ENCODE measurements at places on chromosomes 1 and 21.

- no peak for DNase-seq
Measured at GRCh38 chr1:30839827-30840359, 68.7 kb downstream of the SDC3 start.

GRCh38 chr1:56967900-56968832 lies 2.4 kb upstream of the C8B start:
- no peak for DNase-seq

DNA sequence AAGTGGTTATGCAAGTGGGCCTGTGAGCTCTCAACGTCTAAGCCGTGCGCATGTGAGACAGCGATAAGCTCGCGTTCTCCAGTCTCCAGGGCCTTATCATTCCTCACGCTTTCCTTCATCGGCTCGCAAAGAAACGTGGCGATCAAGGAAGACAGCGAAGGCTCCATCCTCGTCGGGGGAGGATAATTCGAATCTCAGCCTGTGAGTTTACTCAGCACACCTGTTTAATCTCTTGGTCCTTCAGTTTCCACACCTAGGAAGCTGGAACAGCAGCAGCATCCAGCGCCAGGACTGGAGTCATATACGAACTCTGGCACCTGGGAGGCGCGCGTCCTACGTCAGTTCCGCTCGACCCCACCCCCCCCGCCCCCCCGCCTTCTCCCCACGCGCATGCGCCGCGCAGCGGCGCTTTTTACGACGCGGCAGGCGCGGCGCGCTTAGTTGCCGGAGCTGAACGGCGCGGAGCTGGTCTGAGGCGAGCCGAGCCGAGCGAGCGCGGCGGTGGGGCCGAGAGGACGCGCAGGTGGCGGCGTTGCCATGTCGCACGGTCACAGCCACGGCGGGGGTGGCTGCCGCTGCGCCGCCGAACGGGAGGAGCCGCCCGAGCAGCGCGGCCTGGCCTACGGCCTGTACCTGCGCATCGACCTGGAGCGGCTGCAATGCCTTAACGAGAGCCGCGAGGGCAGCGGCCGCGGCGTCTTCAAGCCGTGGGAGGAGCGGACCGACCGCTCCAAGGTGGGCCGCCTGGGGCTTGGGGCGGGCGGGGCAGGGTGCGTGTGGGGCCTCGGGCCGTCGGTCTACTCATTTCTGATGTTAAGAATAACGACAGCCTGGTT lies at the start of gene PITHD1:
Gene PITHD1 (plus strand): TSS at position 440 of the 836 bp plus-strand sequence. CDS start 98 bp downstream, at position 538.
- DNase-seq, result peak; percentile 86

- no peak for DNase-seq
Measured at GRCh38 chr1:17611991-17612390, 72.5 kb downstream of the ARHGEF10L start.

DNA sequence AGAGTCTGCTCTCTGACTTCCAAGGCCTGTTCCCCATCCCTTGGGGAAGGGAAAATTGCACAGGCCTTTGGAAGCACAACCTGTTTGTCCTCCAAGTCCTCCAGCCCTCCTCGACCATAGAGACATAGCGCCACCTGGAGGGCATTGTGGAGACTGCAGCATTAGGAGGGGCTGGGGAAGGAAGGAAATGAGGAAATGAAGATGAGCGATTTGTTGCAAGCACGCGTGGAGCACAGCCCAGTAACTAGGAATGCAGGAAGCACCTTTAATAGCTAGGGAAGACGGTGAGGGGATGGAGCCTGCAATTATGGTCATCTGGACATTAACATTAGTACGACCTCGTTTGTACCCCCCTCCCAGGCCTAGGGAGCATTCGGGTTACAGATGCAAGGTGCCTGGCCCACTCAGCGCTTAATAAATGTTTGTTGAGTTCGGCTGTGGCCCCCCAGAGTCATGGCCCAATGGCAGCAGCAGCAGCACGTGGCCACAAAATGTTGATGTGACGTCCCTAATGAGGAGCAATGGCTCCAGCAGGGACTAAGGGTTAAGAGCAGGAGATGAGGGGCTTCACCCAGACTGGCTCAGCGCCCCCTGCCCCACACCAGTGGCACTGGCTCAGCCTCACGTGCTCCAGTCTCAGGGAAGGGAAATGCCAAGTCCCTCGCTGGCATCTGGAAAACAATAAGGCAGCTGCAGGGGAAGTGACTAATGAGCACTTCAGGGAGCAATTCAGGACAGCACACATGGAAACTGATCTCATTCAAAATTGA lies 8.0 kb upstream of the CAMK2N1 start:
- DNase-seq, result peak; percentile 90

- no peak for DNase-seq
Measured at GRCh38 chr1:41213341-41213740, 28.8 kb downstream of the SCMH1 start.

GRCh38 chr1:168100315-168101002 lies 36.3 kb downstream of the GPR161 start:
- DNase-seq, result no peak

DNA sequence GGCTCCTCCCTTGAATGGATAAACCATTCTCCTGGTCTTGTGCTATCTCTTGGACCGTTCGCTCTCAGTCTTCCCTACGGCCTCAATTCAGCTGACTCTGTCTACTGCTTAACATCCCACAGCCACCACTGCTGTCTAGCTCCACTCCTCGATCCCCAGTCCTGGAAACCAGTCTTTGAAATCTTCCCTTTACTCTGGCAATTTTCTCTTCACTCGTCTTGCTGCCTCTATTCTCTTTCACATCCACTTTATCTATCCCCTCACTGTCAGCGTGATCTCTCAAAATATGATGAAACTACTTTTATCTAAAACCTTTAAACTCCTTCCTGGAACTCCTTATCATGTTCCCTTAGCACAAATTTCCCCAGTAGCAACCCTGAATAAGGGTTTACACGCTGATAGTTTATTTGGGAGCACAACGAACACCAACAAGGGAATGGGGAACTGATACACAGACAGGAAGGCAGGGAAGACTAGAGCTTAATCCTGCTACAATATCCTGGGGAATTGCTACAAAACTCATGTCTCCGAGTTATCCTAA lies 131.6 kb upstream of the SAMSN1 start:
- DNase-seq, result no peak

- no peak for DNase-seq
Measured at GRCh38 chr1:209732725-209733124, 23.1 kb upstream of the TRAF3IP3 start.

DNA sequence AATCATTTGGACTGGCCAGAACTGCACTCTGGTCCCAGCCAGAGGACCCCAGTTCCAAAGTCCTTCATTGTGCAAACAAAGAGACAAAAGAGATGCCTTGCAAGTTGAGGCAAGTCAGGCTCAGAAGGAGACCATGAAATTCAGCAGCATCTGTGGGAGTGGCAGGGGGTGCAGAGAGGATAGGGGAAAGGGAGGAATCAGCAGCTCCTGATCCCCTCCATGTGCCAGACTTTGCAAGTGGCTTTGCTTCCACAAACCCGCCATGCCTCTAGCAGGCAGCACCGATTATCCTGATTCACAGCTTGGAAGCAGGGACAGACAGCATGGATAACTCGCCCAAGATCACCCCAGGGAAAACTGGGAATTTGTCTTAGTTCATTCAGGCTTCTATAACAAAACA lies 2.1 kb upstream of the CAPN9 start:
- no peak for DNase-seq

DNA sequence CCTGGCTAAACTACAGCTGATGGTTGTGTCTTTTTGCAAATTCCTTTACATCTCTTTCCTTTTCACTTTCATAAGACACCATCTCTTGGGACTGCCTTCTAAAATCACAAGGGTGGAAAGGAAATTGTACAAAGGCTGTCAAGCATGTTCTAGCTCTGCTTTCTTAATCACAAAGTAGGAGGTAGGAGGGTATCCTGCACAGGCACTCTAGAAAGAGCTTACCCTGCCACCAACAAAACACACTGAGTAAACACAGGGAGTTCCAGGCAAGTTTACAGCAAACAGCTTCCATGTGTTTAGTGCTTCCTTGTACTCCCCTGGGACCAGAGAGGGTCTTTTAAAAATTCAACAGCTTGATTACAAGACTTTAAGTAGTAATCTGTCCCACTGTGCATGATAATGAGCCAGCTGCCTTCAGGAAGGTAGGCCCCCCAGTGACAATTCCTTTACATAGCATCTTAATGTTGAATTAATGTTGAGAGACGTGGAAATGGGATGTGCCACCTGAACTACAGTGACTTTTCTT lies 2.4 kb downstream of the PLPP3 start:
- DNase-seq, result no peak

DNA sequence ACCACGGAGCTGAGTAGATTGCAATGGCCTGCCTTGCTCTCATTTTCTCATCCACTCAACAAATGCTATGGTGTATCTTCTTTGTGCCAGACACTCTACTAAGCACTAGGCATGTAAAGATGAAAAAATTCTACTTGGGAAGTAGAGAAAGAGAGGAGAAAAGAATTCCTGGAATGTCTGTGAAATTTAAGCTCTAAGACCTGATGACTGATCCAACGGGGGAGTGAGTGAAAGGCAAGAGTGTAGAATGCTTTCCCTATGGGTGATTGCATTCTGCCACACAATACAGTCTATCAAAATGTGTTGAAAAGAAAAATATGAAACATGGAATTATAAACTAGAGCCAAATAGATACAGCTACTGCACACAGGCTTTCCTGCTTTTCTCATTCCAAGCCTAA lies 82.3 kb downstream of the CYYR1 start:
- no peak for DNase-seq

GRCh38 chr21:45403825-45404729 lies 888 bp upstream of the COL18A1 start:
- DNase-seq, result no peak

DNA sequence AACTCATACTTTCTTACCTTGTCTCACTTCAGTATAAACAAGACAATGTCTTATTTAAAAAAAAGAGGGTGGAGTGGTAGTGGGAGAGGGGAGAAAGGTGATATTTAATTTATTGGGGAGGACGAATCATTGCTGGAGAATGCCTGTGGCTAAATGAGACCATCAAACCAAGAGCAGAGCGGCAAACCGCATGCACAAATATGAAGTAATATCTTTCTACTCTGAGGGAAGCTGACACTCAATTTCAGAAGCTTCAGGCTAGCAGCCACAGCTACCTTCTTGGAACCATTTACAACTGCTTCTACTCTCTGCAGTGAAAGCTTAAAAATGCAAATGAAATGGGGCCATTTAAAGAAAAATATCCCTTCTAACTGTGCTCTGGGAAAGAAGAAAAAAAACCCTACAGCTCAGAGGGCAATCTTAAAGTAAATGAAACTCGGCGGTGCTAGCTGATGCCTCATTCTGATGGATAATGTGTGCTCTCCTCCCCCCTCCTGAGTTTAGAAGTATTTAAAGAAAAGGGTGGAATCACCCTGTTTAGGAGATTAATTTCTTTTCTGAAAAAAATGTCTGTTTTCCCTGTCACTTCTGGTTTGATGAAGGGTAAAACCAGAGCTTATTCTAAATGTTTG lies 178.2 kb upstream of the CAMK1G start:
- DNase-seq, result no peak

DNA sequence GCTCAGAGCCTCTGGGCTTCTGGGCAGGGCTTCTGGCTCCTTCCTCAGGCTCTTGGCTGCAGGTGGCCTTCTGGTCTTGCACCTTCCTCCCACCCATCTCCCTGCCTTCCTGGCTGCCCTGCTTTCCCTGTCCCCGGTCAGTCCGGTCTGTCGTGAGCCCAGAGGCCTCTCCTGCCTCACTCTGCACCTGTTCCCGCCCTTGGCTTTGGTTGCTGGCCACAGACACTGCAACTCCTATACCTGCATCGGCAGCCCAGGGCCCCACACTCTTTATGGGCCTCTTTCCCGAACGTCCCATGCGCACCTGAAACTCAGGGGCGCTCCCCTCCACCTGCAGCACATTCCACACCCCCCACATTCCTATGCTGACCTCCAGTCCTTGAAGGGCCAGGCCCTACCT lies 7.9 kb downstream of the FBXO2 start:
- no peak for DNase-seq

- DNase-seq, result no peak
Measured at GRCh38 chr21:38958940-38959691, 153.4 kb downstream of the ETS2 start.

DNA sequence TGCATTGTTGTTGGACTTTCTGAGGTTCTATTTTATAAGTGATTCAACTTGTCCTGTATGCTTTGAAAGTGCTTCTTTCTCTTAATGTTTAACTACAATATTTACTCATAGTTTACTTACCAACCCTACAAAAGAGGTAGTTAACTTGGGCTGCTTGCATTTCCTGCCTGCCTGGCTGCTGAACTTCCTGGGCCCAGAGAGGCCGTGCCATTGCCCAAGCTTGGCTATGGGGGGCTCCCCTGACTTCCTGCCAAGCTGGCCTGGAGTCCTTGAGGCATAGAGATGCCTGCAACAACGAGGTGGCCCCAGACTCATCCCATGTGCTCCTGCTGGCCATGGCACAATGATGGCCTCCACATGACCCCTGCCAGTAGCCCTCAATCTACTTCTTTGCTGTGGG lies 361.6 kb upstream of the PLD5 start:
- no peak for DNase-seq

GRCh38 chr1:19442154-19443096 lies 42.9 kb downstream of the CAPZB start:
- no peak for DNase-seq

DNA sequence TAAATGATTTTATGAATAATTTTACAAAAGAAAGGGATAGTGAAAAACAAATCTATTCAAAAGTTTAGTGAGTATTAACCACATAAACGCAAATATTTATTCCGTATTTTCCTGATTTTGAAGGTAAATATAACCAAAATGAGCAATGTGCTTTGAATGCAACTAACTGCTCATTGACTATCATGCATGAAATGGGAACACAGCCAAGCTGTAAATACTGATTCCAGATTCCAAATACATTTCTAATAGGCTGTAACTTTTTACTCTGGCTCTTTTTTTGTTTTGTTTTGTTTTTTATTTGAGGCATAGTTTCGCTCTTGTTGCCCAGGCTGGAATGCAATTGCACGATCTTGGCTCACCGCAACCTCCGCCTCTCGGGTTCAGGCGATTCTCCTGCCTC lies 41.8 kb downstream of the SELENOF start:
- DNase-seq, result no peak

DNA sequence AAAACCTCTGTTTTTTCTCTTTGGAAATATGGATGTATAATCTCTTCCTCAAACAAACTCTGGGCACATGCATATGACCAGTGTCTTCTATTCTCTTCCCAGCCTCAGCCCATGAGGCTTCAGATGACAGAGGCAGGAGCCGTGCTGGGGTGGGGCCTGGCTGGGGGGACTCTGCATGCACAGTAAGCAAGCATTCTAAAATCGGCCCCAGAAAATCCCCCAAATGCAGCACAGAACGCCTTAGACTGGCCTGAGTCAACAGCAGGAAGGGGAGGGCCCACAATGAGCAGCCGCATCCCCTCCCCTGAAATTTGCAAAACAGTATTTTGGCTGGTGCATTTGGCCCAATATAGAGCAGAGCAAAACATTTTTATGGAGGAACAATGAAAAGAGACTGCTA lies 47.8 kb downstream of the ITPKB start:
- DNase-seq, result no peak

DNA sequence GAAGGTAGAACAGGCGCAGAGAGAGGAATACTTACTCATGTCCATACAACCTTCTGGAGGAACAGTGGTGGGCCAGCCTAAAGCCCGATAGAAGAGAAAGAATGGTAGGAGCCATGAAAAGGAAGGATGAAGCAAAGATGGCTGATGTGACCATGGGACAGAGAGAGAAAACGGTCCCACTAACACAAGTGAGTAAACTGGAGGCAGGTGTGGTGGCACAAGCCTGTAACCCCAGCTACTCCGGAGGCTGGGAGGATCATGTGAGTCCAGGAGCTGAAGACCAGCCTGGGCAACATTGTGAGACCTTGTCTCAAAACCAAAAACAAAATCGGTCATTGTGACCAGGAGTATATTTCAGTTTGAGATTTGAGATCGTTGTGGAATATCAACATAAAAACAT lies 49.4 kb downstream of the C1orf198 start:
- no peak for DNase-seq
